ENCODE measurements at places on chromosomes 1 and 21.
A peak's percentile ranks its signal among the peaks of the same experiment; 100 is the strongest.

DNA sequence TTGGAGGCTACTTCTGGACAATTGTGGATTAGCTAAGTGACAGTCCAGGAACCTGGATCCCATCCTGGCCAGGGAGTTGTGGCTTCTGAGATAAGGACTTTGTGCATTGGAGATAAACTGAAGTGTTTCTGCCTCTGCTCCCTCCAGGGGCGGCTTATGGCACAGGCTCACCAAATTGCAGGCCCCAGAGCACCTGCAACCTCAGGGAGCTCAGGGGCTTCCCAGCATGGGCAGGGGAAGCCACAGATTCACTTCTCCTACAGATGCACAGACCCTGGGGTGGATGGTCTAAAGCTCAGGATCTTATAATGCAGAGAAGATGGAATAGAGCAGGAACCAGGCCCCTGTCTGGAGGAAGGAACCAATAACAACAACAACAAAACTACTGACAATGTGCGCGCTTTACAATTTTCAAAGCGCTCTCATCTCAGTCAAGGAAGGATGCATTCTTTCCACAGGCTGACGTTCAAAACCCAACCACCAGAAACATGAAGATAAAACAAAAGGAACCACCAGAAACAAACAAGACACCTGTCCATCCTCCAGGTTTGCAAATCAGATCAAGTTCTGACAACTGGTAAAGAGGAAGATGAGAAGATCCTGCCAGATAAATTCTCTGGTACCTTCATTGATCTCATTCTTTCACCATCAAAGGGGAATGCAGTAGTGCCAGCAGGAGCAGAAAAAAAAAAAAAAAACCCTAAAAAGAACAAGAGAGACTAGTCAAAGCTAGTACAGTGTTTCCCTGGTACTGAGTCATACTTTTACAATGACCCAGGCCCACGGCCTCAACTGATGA is 121.0 kb upstream of the IRF2BP2 start:
- no peak for DNase-seq

DNA sequence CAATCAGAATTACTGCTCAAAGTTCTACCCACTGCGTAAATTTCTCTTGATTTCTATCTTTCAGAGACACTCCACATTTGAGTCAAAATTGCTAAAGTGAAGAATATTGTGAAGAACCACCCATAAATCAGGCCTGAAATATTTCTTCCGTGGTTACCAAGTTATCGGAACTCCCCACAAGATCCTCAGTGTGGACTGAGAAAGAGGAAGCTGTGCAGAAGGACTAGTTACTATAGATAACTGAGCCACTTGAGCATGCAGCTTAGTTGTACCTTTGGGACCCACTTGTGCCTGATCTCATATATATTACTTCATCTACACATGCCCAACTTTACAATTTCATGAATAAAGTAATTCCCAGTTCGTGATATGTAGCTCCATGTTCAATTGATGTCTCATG is 18.4 kb downstream of the RWDD3 start:
- no peak for DNase-seq

DNA sequence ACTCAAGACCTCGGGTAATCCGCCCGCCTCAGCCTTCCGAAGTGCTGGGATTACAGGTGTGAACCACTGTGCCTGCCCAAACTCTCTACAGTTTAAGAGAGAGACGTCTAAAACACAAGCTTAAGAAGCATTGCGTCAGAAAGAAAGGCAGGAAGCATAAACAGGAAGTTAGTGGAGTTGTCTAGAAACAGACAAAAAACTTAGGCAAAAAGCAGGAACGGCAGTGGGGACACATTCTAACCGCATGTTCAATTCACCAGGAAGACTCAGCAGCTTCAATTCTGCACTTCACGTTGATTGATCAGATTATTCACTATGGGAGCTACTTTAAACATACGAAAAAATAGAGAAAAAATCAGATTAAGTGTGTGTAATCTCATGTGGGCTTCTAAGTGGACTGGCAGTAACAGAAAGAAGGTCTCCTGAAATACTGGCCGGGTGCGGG is 7.4 kb downstream of the CFAP74 start:
- DNase-seq, result no peak

GRCh38 chr1:69492286-69492685 is 75.4 kb upstream of the LRRC7 start:
- no peak for DNase-seq

GRCh38 chr1:194466706-194467105 is 1280.3 kb upstream of the B3GALT2 start:
- DNase-seq, result no peak

DNA sequence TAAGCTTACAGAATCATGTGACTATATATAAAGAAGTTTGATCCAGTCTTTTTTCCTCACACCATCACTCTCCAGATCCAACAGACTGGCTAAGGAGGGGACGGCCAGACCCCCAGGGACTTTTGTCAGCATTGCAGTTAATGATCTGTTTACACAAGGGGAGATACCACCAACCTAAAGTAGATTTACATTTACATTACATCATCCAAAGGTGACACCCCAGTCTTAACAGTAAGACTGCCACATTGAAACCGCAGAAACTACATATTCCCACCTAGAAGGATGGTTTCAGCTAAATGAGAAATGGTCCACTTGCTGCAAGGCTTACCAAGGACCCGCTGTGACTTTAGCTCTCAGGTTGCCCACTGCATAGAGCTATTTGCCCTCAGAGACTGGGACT is 3.4 kb downstream of the RCAN1 start:
- no peak for DNase-seq

DNA sequence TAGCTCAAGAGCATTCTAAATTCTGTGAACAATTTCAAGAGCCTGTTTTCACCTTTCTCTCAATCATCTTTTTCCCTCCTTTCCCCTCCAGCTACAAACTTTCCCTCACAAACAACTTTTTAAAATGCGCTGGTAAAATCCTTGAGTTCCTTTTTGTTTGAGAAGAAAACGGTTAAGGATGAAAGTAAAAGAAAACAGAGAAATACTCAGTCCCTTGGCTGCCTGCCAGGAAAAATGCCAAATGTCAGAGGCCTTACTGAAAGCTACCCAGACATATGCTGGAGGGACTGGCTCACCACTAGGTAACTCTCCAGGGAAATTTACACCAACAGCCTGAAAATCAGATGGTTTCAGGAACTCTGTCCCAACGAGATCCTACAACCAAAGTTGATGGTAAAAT is 11.0 kb upstream of the SERBP1 start:
- DNase-seq, result peak; percentile 17

DNA sequence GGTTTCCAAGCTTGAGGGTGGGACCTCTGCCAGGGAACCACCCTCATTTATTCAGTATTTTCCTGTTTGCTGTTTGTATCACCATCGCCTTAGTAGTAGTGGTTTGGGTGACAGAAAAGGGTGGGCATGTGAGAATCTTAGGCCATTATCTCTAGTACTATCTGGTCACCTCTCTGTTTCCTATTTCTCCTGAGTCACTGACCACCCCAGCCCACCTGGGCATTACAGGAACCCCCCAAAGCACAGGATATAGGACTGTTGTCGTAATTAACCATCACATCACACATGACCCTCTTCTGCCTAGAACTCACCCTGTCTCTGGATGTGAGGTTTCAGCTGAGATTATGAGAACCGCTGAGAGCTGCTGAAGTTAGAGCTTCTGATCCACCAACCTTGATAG is 60.4 kb downstream of the IL23R start:
- DNase-seq, result no peak

All from DMS153 (cell line).